ENCODE measurements at places on chromosomes 5 and 9.
A peak's percentile ranks its signal among the peaks of the same experiment; 100 is the strongest.

- DNase-seq, result no peak
Measured at GRCh38 chr5:36214436-36214835, 27.3 kb downstream of the NADK2 start.

GRCh38 chr5:132009706-132010405 is 1.6 kb downstream of the ACSL6 start:
- DNase-seq, result no peak

- no peak for DNase-seq
Measured at GRCh38 chr9:108698801-108699200, 157.0 kb downstream of the ACTL7B start.

DNA sequence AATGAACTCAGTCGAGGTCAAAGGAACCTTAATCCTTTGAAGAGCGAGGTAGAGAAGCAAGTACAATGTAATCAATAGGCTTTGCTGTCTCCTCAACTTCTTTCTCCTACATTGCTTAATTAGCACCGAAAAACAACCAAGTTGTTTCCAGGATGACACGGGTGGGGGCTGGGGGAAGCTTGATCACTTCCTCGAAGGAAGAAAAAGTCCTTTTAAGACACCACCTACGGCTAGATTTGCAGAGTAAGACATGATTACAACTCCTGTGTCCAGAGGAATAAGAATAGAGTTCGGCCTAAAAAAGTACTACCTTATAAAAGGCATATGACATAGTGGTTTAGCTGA is 811 bp upstream of the ARRDC3 start:
- peak; percentile 26 for DNase-seq

- no peak for DNase-seq
Measured at GRCh38 chr9:121962421-121962820, 130.7 kb downstream of the TTLL11 start.

DNA sequence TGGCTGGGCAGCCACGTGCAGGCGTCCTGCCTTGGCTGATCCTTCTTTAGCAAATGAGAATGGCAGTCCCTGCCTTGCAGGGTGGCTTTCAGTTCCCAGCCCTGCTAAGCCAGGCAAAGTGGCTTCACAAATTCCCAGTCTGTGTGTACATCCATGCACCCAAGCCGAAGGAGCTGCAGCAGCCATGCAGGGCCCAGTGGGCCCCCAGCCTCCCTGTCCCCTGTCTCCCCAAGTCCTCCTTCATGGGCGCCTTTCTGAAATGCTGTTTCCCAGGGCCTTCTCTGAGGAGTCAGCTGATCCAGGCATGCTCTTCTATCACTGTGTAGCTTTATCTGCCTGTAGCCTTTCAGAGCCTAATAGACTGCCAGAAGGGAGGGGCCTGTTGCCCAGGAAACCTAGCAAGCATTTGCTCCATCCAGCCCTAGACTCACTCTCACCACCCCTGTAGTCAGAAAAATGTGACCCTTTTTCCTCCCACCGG is 47.4 kb upstream of the SHC3 start:
- no peak for DNase-seq

- DNase-seq, result no peak
Measured at GRCh38 chr9:27145143-27145542, 36.1 kb downstream of the TEK start.
